ENCODE measurements at places on chromosomes 2 and 18. TPM values are rescaled to one million over a fixed set of nuclear protein-coding genes. Genes with fewer than 3 reads are reported as not detected.

TMEM200C gene
- total RNA-seq = under 0.01 TPM

CRYBA2 gene
- not detected for total RNA-seq

DNA sequence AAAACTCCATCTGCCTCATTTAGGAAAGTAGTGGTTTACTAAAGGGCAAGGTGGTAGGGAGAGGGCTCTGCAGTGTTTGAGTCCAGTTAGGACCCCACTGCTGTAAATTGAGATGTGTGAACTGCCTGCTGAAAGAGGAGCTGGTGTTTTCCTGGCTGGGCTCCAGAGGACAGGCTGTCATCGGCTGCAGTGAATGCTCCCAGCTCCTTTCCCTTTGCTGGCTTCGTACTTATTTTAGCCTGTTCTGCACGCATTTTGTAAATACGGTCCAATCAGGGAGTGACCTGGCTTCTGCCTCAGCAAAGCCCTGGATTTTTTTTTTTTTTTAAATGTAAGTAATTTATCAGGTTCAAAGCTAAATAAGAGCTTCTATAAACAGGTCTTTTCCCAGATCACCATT lies 37.5 kb downstream of the SLC4A3 start:
- DNase-seq = peak; percentile 22

GRCh38 chr18:57004366-57005121 lies 142.3 kb upstream of the BOD1L2 start:
- no peak for DNase-seq

- DNase-seq = no peak
These were observed 35.2 kb upstream of the CDH19 start for GRCh38 chr18:66638856-66639629.

- DNase-seq = peak; percentile 22
These were observed 84.7 kb upstream of the ST6GAL2 start for GRCh38 chr2:106970471-106971261.

- DNase-seq = no peak
These were observed 10.6 kb downstream of the CFLAR start for GRCh38 chr2:201126308-201127151.
